SK-N-DZ (cell line): ENCODE measurements at places on chromosomes 12 and 14.

- DNase-seq = peak; percentile 87
Measured at GRCh38 chr14:23365732-23366425, 907 bp upstream of the EFS start.

DNA sequence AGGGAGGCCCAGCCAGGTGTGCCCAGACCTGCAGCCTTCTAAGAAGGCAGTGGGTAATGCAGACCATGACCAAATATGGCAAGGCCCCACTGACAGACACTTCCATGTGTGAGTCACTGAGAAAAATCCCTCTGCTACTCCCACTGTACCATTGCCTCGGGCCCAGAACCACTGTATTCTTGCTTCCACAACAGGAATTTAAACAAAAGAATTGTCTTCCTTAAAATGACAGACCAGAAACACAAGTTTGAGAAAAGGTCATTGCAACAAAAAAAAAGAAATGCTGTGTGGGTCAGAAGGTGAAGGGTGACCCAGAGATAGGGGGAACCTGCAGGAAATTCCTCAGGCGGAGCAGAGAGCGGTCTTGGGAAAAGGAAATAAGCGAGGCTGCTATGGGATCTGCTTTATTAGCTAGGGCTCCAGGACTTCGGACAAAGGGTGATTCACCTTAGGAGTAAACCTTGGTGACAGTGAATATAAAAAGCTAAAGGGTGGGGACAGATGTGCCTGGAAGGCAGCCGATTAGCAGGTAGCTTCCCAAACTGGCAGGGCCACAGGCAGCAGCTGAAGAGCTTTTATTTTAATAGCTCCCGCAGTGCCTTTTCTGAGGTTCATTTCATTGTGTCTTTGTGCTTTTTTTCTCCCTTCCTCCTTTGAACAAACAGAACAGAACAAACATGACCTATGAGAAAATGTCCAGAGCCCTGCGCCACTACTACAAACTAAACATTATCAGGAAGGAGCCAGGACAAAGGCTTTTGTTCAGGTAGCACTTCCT lies 185.3 kb upstream of the BCL2L14 start:
- no peak for DNase-seq

- no peak for DNase-seq
Measured at GRCh38 chr14:38412654-38413053, 156.8 kb upstream of the CLEC14A start.

GRCh38 chr12:108802101-108802961 lies 55.1 kb downstream of the SSH1 start:
- no peak for DNase-seq

DNA sequence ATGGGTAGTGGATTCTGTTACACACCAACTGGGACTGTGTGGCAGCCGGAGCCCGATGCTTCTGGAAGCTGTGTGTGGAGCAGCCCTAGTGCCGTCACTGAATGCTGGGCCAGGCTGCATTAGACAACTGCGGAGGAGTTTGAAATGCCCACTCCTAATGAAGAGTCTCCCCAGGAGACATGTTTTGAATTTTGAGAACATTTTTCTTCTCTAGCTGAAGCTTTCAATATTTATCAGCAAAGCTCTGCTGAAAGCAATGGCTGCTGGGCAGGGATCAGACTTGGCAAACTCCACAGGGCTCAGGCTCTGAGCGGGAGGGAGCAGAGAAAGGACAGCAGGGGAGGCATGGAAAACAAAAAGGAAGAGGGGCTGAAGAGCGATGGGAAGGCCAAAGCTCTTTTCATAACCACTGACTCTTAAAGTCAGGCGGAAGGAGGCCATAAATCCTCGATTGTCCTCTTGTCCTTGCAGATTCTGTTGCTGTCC lies 189.1 kb downstream of the MON2 start:
- no peak for DNase-seq

DNA sequence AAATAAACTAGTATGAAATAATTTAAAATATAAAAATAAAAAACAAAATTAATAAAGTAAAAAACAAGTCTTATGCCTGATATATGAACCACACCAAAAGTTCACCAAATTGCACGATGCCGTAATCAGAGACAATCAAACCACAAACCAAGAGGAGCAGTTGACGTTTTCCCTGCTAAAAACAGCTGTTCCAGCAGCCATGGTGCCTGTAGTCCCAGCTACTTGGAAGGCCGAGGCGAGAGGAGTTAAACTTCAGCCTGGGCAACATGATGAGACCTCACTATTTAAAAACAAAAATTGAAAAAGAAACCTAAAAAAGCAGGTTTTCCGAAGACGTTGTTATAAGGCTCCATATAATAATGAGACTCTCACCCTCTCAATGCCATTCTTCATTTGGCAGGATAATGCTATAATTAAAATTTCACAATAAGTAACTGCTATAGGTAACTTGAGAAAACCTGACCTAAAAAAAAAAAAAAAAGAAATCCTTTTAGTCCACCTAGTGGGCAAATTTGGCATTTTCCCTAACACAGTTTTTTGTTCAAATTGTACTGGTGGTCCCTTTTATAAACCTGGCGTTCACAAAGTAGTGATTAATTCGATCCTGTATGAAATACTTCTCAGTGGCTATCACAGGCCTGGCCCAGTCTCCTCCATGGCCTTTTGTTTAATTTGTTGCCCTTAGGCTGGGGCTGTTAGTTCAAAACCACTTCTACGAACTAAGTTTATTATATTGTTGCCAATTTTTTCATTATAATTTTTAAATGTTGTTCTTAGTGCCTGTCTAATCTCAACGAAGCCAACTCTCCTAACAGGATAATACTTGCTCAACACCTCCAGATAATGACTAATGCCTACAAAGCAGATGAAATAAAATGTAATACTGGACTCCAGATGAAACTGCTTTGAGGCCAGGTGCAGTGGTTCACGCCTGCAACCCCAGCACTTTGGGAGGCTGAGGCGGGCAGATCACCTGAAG lies 62.1 kb downstream of the TNFAIP2 start:
- DNase-seq = peak; percentile 41

- DNase-seq = no peak
Measured at GRCh38 chr14:80784820-80785219, 156.7 kb downstream of the CEP128 start.
